ENCODE measurements at places on chromosomes 7 and 10. TPM values are rescaled to one million over a fixed set of nuclear protein-coding genes. Genes with fewer than 3 reads are reported as not detected.

IKZF1 gene
- total RNA-seq, result not detected

GRID1 gene
- 0.60 TPM for total RNA-seq

GRCh38 chr7:119348491-119348890 is 924.5 kb upstream of the KCND2 start:
- no peak for DNase-seq

AASS gene
- total RNA-seq, result 6.7 TPM

DNA sequence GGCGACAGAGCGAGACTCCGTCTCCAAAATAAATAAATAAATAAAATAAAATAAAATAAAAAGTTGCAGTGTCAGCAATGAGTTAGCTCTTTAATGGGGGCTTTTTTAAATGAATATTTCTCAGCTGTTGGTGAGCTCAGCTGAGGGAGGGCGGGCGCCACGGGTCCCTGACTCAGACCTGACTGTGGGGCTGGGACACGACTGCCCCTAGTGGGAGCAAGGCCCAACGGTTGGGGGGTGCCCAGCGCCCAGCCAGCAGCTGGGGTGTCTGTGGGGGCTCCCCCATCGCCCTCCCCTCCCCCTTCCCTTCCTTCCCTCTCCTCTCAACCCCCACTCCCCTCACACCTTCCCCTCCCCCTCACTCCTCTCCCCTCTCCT is 46.6 kb downstream of the PWWP2B start:
- no peak for DNase-seq

GRCh38 chr10:75498884-75499350 is 67.5 kb downstream of the LRMDA start:
- DNase-seq, result no peak

- DNase-seq, result no peak
Measured at GRCh38 chr7:151630851-151631569, 111.3 kb upstream of the RHEB start.

- no peak for DNase-seq
Measured at GRCh38 chr7:48299580-48300169, 128.4 kb downstream of the ABCA13 start.

DNA sequence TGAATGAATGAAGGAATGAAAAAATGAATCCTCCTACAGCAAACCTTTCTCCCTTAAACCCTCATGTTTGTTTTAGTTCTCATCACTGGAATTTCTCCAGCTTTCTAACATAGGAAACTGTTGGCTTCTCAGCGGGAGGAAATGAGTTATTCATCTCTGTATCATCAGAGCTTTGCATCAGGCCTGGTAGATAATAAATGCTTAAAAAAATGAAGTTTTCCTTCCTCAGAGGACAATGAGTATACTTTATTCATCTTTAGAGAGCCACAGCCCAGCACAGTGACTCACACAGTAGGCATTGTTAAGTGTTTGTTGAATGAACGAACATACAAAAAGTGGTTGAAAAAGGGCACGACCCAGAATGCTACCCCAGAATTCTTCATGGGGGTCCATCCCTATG is 62.6 kb downstream of the COL13A1 start:
- DNase-seq, result no peak

NPFFR1 gene
- total RNA-seq, result not detected

PCLO gene
- total RNA-seq, result 1.3 TPM

GIMAP7 gene
- not detected for total RNA-seq

TEX47 gene
- not detected for total RNA-seq

SPDYE8 gene
- not detected for total RNA-seq

HMX2 gene
- not detected for total RNA-seq

GRCh38 chr7:2985866-2986265 is 57.8 kb downstream of the CARD11 start:
- DNase-seq, result no peak

BAG3 gene
- 62.0 TPM for total RNA-seq

KCP gene
- total RNA-seq, result 1.5 TPM

UCN3 gene
- not detected for total RNA-seq

- no peak for DNase-seq
Measured at GRCh38 chr7:133733401-133733800, 393.7 kb upstream of the LRGUK start.

DNA sequence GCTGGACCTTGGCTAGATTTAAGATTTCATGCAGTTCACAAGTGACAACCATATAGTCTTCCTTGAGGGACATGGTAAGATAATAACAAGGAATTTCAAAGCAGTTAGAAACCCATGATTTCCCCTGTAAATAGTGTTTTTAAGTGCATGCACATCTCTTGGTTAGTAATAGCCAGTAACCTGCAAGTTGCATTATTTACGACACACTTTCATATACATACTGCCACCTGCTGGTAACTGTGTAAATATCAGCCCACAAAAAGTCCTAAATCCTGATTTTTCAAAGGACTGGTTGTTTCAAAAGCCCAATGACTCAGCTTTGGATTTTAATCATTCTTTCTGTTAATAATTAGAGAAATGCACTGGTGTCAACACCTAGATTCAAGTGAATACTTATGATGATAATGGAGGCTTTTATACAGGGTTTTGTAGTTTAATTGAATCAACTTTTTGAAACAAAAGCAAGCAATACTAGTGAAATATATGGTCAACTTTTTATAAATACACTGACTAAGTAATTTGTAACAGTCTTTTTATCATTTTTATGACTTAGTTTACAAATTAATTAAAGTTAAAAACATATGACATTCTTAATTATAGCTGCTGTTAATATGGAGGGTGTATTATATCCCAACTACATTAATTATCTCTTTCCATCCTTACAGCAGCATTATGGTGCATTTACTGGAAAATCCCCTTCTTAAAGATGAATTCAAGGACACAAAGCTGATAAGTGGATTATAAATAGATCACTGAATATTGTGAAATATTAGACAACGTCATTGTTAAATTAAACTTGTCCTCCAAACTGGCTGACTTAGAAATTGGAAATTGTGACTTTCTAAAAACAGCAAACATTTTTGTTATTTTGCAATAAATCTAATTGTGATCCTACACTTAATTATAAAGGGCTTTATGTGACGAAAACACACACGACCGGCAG is 367.7 kb upstream of the SEMA3D start:
- DNase-seq, result no peak

VPS50 gene
- 16.7 TPM for total RNA-seq

DNA sequence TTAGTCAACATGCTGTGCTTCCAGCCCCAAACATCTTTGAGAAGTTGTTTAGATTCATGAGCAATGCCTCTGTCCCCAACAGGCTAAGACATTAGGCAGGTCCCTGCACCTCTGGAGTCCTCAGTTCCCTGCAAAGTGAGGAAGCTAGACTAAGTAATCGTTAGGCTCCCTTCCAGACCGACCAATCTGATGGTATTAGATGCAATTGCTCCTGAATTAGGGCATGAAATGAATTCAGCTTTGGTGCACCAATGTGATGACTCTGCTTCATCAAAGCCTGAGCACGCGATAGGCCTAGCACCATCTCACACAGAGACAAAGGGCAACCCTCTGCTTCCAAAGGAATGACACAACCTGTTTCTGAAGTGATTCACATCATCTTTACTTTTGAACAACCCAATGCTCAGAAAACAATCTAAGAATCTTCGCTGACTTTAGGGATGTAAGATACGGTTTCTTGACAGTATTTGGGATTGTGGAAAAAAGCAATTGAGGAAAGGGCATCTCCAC is 723 bp upstream of the TES start:
- DNase-seq, result no peak

DNA sequence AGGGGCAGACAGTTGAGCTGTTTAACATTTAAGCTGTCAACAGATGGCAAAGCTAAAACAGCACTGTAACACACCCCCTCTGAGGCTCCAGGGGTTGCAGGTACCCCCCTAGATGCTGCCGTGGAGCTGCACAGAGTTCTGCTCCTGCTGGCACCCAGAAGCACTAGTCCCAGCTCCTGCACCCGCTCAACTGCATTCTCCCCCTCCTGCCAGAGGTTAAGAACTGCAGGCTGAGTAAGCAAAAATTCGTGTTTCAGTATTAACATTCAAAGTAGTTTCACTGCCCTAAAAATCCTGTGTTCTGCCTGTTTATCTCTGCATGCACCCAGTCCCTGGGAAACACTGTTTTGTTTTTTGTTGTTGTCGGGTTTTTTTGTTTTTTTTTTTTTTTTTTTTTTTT is 790.8 kb upstream of the KCND2 start:
- no peak for DNase-seq

DNA sequence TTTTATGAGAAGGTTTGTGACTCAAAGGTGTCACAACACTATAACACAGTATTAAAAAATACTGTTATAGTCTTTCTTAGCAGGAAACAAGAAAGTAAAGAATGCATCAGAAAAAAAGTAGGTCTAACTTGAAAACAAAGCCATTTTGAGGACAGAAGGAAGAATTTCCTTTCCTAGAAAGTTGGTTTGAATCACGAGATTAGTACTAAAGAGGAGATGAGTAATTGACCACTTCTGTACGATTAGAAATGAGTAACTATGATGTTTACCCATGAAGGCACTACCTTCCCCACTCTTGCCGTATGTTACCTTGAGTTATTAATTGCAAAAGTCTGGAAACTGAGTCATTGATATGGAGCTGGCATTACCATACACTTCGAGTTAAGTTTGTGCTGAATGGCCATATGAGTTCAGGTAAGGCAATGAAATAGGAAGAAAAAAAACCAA is 65.2 kb downstream of the FAM185A start:
- no peak for DNase-seq

Measured in chondrocyte (in vitro differentiated cells).